ENCODE measurements at places on chromosomes 2 and 18. TPM values are rescaled to one million over a fixed set of nuclear protein-coding genes. Genes with fewer than 3 reads are reported as not detected.

- DNase-seq = no peak
These were observed 34.2 kb downstream of the RAB10 start for GRCh38 chr2:26067980-26068507.

DNA sequence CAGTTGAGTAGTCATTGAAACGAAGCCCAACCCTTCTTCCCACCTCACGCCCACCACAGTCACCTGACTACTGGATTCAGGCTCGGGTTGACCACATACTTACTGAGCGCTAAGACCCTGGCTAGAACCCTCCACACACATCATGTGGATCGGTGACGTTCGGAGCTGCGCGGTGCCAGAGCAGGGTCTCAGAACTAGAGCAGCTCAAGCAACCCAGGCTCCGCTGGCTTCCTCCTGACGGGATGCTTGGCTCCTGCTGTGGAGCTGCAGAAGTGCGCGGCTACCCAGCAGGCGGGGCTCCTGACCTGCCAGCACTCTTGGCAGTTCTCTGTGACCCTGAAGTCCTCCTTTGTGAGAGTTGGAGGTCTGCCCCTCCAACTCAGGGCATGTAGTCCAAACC is 90.6 kb upstream of the MBOAT2 start:
- no peak for DNase-seq

- DNase-seq = peak; percentile 40
These were observed 550.3 kb upstream of the TNP1 start for GRCh38 chr2:217409949-217410680.

- no peak for DNase-seq
These were observed 78.0 kb upstream of the BZW1 start for GRCh38 chr2:200733713-200734198.

DNA sequence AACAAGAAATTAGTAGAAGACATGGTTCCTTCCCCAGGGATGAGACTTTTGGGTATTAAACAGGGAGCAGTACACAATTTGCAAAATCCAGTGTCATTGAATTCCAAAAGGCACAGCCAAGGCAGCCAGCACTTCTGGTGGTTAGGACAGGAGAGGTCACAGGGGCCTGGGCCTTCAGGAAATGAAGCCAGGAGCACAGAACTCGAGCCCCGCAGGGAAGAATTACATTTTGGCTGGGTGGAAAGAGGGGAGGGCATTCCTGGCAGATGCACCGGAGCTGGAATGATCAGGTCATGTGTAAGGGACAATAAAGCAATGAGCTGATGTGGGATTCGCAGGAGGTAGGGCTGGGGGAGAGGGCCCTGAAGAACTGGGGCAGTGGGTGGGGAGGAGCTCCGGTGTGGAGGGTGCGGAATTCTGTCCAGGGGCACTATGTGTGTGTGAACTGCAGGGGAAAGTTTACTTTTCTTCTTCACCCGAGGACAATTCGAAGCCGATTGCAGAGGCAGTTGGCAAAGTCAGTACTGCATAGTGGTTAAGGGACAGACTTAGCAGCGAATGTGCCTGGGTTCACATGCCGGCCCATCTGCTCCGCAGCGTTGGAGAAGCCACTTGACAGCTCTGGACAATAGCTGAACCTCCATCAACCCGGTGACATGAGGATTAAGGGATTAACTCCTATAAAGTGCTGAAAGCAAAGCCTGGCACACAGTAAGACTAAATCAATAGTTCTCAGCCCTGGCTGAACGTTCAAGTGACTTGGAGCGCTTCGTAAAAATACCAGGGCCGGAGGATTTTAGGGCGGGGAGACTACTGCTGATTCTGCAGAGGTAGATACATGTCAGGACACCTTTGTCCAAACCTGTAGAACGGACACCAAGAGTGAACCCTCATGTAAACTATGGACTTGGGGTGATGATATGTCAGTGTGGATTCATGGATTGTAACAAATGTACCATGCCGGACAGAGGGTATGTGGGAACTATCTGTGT is 36.4 kb downstream of the ALPK2 start:
- no peak for DNase-seq

DNA sequence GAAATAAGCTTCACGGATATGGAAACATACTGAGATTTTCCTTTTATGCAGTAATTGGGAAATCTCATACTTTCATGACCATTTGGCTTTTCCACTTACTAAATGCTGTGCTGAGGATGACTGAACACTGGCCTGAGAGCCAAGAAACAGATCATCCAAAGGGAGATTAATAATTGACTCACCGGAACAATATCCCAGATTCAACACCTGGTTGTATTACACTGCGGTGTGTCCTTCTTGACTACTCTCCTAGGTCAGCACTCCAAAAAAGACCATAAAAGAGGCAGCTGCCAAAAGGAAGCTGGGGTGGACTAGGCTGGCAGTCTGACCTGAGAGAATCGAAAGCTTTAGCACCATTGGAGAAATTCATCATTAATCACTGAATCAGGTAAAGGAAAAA is 469.1 kb downstream of the CBLN2 start:
- DNase-seq = no peak

GRCh38 chr2:121709776-121710469 is 26.8 kb downstream of the NIFK start:
- DNase-seq = no peak

DNA sequence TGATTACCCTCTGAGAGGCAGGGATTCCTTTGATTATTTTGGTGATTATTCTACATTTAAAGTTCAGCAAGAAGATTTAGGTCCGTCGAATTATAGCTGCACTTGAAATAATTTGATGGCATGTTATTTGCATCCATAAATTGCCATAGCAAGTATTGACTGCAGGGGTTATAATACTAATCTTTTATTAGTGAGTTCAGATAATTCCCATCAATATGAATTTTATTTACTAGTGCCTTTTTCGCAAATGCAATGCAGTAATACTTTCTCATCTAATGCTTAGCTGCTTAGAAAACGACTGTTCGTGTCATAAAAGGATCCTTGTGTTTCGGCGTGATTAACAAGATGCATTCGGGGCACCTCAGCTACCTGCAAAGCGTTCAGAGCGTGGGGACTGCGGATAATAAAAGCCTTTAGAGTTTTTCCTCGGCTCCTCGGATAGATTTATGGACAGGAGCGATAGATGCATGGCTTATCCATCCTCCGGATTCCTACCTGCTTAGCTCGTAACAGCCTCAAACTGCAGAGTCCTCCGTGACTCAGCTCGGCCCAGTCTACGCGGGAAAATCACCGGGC is 2.5 kb upstream of the GBX2 start:
- DNase-seq = no peak

DNA sequence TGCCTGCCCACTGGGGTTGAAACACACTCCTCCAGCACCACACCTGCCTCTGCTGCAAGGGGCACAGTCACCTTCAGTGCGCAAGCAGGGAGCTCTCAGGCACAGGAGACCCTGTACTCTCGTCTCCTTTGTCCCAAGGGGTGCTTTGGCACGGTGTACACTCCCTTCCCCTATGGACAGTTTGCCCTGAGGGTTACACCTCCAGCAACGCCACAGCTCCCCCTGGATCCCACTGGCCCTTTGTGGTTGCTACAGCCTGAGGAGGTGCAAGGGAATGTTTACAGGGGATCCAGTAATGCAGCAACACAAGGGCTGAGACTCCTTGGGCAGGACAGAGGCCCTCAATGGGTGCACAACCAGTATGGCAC is 45.2 kb upstream of the FAM117B start:
- DNase-seq = no peak

- DNase-seq = no peak
These were observed 7.8 kb upstream of the WNT10A start for GRCh38 chr2:218872645-218873358.

GRCh38 chr2:189109921-189110397 is 69.6 kb downstream of the COL5A2 start:
- no peak for DNase-seq

GRCh38 chr2:215997219-215997618 is 16.1 kb downstream of the MREG start:
- DNase-seq = no peak

The SNORC gene
- total RNA-seq = 0.24 TPM

The KRCC1 gene
- 36.2 TPM for total RNA-seq

The EFEMP1 gene
- 3.7 TPM for total RNA-seq
